Hematopoietic multipotent progenitor cell treated with erythropoietin and hydrocortisone succinate and interleukin-3 and kit ligand, for 6 days (in vitro differentiated cells): ENCODE measurements at places on chromosomes 13 and 19.

DNA sequence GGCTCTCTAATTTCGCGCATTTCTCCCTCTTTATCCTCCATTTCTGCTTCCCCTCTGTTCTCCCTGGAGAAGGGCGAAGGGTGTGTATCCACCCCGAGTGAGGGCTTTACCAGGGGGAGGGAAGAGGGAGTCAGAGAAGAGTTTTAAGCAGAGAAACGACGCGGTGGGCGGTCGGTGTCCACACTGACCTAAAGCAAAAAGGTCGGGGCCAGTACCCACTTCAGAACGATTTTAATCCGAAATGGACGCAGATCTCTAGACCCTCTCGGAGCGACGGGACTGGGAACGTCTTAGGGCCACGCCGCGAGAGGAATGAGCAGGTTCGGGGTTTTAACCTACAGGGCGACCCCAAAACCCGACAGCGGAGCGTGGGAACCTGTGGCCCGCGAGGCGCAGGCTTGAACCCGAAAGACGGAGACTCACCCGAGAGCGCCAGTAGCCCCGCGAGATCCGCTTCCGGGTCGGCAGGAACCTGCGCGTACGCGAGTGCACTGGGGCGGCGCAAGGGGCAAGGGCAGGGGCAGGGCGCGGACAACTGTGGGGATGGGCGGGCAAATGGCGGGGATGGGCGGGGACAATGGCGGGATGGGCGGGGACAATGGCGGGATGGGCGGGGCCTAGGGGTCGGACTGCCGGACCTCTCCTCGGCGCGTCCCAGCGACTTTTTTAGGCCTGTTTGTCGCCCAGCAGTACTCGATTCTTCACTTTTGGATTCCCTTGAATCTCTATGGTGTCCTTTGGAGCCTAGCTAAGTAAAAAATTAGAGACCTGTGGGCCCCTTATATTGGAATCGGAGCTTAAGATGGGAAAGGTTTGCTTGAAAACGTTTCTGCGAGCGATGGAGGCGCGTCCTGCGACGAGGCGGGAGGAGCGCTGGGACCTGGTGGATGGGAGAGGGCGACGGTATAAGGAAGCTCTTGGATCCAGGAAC, at the start of gene ZNF677:
TSS of gene ZNF677 (minus strand) at position 463 of the 931 bp plus-strand sequence. CDS start 3,323 bp downstream, outside the sequence.
- DNase-seq, result peak; percentile 83

- no peak for DNase-seq
Observed at GRCh38 chr13:40148101-40148500, 492.6 kb downstream of the COG6 start.

GRCh38 chr19:2656533-2656932, 46.0 kb downstream of the GNG7 start:
- DNase-seq, result no peak

DNA sequence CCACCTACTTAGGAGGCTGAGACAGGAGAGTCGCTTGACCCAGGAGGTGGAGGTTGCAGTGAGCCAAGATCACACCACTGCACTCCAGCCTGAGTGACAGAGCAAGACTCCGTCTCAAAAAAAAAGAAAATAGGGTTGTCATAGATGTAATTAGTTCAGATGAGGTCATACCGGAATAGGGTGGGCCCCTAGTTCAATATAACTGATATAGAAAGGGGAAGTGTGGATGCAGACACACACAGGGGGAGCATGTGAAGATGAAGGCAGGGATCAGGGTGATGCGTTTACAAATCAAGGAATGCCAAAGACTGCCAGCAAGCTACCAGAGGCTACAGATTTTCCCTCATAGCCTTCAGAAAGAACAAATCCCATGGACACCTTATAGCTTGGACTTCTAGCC, 24.3 kb upstream of the EEF1AKMT1 start:
- DNase-seq, result peak; percentile 49

GRCh38 chr13:50033725-50034124, 18.5 kb downstream of the KCNRG start:
- DNase-seq, result no peak

GRCh38 chr13:93715866-93716265, 489.3 kb downstream of the GPC6 start:
- DNase-seq, result no peak

- no peak for DNase-seq
Observed at GRCh38 chr19:49857061-49857837, 6.3 kb downstream of the PTOV1 start.

DNA sequence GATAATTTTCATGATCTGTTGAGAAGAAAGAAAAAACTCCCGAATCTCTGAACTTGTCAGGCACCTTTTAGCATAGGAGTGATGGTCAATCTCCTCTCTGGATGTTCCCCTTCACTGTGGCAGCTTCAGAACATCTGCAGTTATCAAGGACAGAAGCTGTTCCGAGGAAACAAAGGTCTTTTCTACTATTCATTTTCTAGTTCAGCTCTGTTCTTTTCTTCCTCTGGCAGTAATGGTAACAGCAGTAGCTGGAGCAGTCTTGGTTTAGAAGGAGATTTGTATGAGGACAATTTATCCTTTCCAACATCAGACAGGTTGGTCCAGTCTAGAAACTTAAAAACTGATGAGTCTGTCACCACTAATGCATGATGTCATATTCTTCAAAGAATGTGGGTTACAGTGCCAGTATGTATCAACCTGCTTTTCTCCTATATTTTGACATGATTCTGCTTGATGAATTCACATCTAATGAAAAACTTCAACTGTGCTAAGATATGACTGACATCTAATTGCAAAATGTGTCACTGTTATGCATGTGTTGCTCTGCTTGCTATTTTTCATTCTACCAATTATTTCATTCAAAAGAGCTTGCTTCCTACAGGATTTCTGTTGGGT, 41.0 kb downstream of the AKAP11 start:
- DNase-seq, result no peak

DNA sequence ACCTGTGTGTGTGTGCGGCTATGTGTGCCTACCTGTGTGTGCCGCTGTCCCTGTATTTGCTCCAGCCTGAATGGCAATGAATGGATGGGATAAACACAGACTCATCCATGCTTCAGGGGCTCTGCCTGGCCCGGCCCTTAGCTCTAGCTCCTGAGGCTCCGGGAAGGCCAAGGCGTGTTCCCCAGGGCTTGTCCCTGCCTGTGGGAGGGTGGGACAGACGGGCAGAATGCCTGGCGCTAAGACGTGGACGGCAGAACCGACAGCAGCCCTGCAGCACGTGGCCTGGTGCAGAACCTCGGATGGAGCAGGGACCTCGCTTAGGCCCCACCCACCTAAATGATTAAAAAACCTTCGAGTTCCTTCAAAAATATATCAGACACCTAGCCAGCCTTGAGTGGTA, 57.8 kb upstream of the C13orf46 start:
- DNase-seq, result no peak

- DNase-seq, result peak; percentile 74
Observed at GRCh38 chr13:110648146-110648819, 32.9 kb downstream of the NAXD start.

GRCh38 chr13:97569841-97570240, 135.9 kb downstream of the RAP2A start:
- DNase-seq, result no peak

- DNase-seq, result no peak
Observed at GRCh38 chr13:38399535-38399934, 49.9 kb downstream of the UFM1 start.

- no peak for DNase-seq
Observed at GRCh38 chr13:30722361-30722760, 13.0 kb upstream of the ALOX5AP start.

GRCh38 chr13:25678398-25678797, 306.6 kb downstream of the ATP8A2 start:
- DNase-seq, result peak; percentile 8

- no peak for DNase-seq
Observed at GRCh38 chr13:28890712-28891111, 70.6 kb downstream of the MTUS2 start.

DNA sequence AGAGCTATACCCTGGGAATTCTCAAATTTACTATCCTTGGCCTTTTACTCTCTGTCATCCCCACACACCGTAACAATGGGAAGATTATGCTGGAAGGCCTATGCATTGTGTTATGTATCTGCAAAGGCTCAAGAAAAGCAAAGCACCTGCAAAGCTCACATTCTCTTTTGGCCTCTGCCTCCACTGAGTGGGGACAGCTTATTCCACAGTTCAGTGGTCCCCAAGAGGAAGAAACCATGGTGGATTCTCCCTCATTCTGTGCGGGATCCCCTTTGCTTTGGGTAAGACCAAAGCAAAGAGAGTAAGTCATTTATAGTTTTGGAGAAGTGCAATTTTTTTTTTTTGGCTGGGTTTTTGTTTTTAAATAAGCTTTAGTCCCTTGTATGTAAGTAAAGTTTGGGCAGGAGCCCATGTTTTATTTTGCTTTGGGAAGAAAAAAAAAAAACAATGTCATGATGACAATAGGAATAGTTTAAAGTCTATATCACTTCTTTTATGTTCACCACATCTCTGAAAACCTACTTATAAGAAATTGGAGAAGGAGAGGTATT, 530.6 kb downstream of the FGF9 start:
- no peak for DNase-seq

- no peak for DNase-seq
Observed at GRCh38 chr19:27759896-27760295, 1453.1 kb downstream of the UQCRFS1 start.

DNA sequence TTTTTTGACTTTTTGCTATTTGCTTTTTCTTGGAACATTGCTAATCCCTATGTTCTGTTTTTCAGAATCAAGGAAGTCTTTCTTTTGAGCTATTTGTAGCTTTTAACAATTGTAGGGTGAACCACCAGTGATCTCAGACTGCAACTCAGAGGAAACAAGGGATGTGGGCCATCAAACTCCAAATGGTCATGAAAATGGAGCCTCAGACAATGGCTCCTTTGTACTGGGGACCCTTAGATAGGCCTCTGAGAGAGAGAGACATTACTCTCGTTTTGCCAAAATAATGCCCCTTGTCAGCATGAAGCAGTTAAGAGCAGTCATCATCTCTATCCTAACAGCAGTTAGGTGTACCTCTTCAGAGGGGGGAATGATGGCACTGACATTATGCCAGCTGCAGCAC, 56.4 kb upstream of the GJB6 start:
- DNase-seq, result no peak

DNA sequence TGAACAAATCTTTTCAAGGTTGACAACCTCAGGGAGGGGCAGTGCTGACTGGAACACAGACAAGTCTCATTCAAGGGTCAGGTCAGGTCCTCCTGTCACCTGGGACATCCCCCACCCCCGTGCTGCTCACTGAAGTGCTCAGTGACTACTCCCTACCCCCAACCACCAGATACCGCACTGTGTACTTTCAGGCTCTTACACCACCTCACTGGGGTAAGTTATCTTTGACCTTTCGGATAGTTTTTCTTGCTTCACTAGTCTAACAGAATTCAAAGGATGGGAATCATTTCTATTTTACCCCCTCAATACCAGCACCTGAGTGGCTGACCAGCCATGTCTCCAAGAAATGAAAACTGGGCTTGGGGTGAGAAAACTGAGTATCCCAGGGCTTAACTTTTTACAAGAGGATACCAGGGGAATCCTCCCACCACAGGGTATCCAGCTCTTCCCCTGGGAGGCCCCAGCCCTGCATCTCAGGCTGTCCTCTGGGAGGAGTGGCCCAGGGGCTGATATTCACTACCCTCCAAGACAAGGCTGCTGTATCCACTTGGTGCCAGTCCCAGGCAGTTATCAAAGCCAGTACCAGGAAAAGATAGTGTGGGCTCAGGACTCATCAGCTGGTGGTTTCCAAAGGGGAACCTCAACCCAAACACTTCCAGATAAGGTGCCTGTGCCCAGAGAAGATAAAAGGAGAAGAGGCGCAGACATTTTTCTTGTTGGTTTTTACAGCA, 2.1 kb downstream of the ZNF563 start:
- peak; percentile 92 for DNase-seq

GRCh38 chr13:82947683-82948082, 934.6 kb downstream of the SLITRK1 start:
- no peak for DNase-seq

DNA sequence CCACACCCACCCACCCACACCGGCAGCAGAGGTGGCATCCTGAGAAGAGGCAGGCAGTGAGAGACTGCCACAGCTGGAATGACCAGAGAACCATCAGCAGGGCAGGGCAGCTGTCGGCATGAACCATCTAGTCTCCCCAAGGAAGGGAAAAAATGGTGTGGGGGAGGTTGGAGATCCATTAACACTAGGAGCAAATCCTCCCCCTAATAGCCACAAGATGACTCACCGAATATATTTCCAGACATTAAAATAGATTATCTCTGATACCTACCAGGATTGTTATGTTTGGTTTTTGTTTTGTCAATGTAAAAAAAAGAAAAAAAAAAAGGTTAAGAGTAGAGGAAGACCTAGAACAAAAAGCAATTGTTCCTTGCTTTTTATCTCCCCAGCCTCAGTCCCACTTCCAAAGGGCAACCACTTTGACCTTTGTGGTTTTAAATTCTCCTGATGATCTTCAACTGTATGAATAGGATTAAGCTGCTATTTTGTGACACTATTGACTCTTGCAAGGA, 34.2 kb downstream of the THSD1 start:
- peak; percentile 6 for DNase-seq

DNA sequence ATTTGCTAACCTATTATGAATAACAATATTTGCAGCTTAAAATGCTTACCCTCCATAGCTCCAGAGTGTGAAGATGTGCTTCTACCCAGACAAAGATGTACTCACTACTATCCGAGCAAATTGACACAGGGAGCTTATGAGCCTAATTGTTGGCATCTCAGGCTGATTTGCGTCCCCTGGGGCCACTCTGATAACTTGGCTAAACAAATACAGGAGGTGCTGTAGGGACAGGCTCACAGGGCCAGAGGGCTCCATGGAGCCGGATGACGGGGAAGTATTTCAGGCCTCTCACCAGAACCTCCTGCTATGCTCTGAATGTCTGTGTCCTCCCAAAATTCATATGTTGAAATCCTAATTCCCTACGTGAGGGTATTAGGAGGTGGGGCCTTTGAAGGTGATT, 26.7 kb upstream of the C19orf12 start:
- no peak for DNase-seq

- no peak for DNase-seq
Observed at GRCh38 chr19:47886010-47886559, at the start of gene SULT2A1. Gene SULT2A1 (minus strand): TSS chr19:47886315. CDS start chr19:47886257, 58 bp downstream.

DNA sequence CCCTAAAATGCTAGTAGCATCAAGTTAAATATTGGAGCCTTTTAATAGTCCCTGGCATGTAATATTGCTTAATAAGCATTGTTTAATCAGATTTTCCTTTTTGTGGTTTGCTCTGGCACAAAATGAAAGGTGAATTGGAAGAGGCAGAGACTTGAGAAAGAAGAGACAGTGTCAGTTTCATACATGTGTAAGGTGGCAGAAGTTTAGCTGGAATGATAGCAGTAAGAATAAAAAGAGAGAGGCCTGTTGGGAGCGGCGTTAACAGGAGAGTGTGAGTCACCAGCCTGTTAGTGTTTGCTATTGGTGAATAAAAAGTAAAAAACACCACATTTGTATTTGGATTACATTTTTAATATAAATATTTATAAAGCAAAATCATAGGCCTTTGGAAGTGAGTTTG, 145.3 kb downstream of the PDS5B start:
- peak; percentile 28 for DNase-seq

DNA sequence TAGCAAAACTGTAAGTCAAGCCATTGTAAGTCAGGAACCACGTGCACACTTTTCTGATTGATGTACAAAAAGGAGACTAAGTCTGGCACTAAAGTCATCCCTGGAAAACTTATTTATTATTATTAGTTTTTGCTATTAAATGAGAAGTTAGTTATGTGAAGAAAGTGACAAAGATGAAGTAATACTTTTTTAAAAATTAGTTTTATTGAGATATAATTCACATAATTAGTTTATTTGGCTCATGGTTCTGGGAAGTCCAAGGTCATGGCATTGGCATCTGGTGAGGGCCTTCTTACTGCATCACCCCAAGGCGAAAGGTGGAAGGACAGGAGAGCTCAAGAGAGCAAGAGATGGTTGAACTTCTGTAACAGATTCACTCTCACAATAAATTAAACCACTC, 36.9 kb downstream of the GARRE1 start:
- DNase-seq, result no peak
